Cerebellar cortex (tissue), 1 donor: ENCODE measurements at places on chromosomes 5 and 9.

DNA sequence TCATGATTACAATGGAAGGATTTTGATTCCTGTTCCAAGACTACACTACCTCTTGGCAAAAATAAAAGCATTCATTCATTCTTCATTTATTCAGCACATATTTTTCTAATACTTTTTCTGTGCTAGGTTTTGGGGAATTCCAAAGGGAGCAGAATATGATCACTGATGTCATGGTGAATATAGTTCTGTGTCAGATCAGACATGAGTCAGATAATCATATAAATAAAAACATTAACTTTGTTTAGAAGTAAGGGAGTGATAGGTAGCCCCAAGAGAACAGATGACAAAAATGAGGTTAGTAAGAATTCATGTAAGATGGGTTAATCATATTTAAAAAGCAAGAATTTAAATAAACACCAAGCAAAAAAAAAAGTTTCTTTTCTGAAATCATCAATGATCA lies 94.1 kb upstream of the RANBP6 start:
- DNase-seq: no peak

- no peak for DNase-seq
Measured at GRCh38 chr5:158741296-158741695, 358.4 kb downstream of the EBF1 start.

- DNase-seq: peak; percentile 39
Measured at GRCh38 chr9:16154521-16155078, 601.8 kb downstream of the CCDC171 start.

- DNase-seq: no peak
Measured at GRCh38 chr5:42825422-42826148, 13.9 kb upstream of the SELENOP start.

DNA sequence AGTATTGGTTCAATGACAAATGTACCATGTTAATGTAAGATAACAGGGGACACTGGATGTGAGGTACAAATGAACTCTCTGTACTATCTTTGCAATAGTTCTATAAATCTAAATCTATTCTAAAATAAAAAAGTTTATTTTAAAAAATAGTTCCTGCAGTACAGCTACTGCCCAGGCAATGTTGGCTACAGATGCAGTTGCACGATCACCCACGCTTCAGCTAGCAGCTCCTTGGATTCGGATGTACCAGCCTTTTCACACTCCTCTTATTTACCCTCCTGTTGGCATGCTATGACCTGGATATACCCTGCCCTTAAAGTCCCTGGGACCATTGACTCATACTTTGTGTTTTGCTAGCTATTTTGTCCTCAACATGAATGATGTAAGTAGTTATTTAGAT lies 185.4 kb upstream of the SMARCA2 start:
- DNase-seq: no peak

DNA sequence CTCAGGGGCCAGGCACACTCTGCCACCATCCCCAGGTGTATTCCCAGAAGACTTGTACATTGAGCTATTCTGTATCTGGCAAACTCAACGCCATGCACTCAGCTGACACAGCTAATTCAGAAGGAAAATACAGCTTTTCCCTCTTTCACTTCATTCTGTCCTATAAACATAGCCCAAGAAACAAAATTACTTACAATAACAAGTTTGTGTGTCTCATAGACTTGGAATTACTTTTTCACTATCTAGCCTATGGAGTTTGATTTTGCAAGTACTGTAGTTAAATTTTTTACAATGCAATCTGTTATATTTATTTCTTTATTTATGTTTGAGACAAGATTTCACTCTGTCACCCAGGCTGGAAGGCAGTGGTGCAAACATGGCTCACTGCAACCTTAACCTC lies 125.1 kb upstream of the KLF9 start:
- no peak for DNase-seq

GRCh38 chr5:59173578-59173977 lies 590.7 kb downstream of the RAB3C start:
- DNase-seq: peak; percentile 17

GRCh38 chr9:104903609-104904008 lies 24.3 kb downstream of the ABCA1 start:
- no peak for DNase-seq

DNA sequence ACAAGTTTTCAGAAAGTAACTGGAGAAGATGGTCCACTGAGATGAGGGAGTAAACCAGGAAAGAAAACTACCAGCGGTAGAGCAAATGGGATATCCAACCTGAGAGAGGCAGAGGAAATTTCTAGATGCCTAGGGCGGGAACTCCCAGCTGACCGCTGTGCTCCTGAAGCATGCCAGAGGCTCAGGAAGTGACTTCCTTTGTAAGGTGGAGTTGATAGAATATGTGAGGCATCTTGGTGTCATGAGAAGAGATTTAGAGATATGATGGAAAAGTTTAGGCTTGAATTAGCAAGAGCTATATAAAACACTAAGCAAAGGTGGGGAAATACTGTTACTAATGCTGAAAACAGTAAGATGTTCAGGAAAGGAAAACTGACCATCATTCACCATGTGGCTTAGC lies 124.1 kb downstream of the C9orf152 start:
- no peak for DNase-seq

- DNase-seq: no peak
Measured at GRCh38 chr5:533955-534742, 9.9 kb upstream of the SLC9A3 start.

- DNase-seq: no peak
Measured at GRCh38 chr9:35341021-35341420, 148.9 kb upstream of the RUSC2 start.

GRCh38 chr5:57338068-57338867 lies 144.3 kb downstream of the ACTBL2 start:
- peak; percentile 5 for DNase-seq

DNA sequence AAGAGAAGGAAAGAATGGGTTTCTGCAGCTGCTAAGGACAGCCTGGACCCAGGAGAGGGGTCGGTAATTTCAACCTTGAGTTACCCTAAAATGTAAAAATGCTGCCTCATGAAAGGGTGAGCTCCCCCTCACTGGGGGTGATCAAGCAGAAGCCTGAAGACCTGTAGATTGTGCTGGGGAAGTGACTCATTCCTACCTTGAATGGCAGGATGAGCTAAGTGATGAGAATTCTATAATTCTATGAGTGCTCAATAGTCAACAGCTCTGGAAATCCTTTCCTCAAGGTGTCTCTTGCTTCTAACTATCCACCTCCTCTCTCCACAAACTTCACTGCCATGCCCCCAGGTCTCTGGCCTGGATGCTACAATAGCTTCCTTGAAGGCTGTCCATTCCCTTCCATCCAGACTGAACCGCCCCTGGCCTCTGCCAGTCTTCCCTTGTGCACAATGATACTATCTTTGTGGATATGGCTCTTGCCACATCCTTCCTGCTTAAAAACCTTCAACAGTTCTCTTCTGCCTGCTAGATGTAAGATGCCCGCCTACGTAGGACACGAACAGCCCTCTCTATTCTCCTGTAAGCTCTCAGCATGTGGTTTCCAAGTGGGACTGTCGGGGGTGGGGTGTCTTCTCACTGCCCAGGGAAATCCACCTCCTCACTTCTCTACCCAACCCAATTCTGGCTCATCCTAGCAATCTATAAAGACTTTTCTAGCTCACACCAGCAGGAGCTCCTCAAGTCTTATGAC lies 50.6 kb downstream of the PTPN3 start:
- no peak for DNase-seq

DNA sequence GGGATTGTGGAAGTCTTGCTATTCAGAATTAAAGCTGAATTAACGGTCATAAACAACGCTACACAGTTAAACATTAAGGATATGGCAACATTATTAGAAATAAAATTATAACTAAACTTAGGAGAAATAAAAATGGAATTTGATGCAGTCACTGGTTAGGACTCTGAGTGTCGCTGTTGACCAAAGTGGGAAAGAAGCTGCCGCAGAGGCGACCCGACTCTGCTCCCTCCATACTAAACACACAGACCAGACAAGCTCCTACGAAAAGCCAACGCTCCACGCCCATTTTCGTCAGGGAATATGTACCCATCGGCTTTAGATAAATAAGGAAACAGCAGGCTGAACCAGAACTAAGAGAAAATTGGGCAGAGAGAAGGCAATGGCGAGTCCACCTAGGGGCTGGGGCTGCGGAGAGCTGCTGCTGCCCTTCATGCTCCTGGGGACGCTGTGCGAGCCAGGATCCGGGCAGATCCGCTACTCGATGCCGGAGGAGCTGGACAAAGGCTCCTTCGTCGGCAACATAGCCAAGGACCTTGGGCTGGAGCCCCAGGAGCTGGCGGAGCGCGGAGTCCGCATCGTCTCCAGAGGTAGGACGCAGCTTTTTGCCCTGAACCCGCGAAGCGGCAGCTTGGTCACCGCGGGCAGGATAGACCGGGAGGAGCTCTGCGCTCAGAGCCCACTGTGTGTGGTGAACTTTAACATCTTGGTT lies at the start of gene PCDHGA5:
Gene PCDHGA5, plus strand, starts transcription at position 211 of the 709 bp plus-strand sequence. Its CDS starts 169 bp downstream, at position 380.
- peak; percentile 2 for DNase-seq

- no peak for DNase-seq
Measured at GRCh38 chr5:96335873-96336272, 97.2 kb downstream of the PCSK1 start.

- no peak for DNase-seq
Measured at GRCh38 chr5:53006911-53007890, 18.0 kb downstream of the ITGA2 start.

DNA sequence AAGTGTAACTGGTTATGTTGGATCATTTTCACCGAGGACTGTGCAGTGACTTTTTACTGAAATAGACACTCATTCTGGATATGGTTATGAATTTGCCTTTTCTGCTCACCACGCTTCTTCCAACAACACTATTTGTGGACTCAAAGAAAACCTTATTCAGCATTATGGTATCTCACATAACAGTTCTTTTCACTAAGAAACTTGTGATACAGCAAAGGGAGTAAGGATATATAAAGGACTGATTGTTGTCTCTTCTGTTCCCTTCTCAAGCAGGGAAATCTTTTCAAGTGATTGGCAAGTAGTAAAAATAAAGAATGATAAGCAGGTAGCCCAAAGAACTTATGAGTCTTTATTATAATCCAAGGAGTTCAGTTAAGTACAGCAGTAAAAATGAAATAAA lies 131.5 kb upstream of the SV2C start:
- no peak for DNase-seq

DNA sequence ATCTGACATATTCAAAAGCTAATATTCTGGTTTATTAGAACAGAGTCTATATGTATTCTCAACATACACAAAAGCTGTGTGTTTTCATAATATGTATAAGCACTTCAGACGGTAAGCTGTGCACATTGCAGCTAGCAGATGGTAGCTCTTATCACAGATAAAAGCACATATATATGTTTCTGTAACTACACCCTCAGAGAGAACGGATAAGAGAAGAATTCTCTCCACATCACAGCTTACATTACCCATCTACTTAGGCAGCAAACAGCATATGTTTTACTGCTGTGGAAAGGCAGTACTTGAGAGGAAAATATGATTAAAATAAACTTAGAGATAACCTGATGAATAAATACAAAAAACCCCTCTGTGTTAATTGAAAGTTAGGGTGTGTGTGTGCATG lies 450.9 kb upstream of the ZNF608 start:
- DNase-seq: no peak

DNA sequence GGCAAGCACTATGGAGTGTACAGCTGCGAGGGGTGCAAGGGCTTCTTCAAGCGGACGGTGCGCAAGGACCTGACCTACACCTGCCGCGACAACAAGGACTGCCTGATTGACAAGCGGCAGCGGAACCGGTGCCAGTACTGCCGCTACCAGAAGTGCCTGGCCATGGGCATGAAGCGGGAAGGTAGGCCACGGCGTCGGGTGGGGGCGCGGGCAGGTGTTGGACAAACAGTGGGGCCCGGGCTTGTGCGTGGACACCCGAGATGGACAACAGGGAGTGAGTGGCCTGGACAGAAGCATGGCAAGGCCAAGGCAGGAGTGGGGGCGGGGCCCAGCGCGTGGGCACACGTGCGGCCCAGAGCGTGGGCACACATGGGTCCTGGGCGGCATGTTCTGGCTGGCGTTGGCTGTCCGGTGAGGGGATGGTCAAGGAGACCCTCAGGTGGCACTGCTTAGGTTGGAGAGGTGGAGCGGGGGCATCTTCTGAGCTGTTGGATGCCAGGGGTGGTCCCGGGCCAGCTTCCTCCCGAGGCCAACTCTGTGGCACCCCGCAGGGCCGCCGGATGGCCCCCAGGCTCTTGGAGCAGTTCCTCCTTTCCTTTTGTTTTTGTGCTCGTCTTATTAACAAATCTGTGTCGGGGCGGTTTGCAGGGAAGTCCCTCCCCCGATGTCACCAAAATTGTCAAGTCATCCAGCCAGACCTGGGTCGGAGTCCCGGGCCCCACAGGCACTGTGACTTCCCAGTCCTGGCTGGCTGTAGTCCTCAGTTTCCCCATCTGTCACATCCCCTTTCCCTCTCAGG lies 82.9 kb downstream of the RXRA start:
- DNase-seq: no peak

DNA sequence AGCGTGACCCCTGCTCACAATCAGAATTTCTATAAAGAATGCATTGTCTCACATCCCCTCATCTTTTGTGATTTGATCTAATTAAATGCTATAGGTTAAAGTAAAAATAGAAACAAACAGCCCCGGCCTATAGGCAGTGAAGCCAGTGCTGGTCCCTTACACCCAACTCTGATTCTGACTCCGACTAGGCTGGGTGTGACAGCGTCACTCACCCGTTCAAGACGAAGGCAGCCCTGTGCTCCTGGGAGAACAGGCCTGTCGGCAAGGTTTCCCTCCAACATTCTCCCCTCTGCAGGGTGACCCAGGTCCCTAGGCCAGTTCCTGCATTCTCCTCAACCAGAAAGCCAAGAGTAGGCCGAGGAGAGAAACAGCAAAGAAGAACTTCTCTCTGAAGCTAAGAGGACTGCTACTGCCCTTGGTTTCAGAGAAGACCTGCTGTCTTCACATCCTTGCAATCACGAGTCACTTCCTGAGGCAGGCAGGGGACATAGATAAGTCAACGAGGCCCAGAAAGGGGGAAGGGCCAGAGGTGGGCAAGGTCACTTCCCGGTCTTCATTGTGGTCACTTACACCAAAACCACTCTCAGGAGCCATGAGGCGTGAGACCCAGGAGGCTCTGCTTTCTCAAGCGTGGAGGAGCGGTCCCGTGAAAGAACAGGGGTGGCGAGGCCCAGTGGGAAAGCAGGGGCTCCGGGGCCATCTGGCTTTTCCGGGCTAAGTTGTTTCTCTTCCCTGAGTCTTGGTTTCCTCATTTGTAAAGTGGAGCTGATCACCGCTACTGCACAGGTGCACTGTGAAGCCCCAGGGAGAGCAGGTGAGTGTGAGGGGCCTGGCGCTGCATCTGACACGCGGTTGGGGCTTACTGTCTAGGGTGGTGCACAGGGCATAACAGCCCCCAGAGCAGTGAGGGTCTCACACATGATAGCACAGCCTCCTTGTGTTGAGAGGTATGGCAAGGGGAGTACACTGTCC lies 200.8 kb downstream of the CRB2 start:
- no peak for DNase-seq

DNA sequence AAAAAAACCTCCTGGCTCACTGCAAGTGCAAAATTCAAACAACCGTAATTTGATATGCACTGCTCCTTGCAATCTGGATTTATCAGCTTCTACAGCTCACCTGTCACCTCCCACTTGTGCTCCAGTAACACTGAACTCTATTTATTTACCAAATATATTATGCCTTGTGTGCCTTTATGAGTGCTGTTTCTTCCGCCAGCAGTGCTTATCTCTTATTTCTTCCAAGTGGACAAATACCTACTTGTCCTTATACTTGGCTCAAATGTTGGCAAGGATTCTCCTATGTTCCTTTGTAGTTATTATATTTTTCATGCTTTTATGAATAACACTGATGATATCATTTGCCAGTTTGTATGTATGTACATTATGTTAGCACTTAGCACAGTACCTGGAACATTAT lies 145.7 kb upstream of the ARRDC3 start:
- DNase-seq: no peak

- peak; percentile 64 for DNase-seq
Measured at GRCh38 chr5:75734913-75735789, 17.9 kb upstream of the POC5 start.
